ENCODE measurements at places on chromosomes 5 and 9.

DNA sequence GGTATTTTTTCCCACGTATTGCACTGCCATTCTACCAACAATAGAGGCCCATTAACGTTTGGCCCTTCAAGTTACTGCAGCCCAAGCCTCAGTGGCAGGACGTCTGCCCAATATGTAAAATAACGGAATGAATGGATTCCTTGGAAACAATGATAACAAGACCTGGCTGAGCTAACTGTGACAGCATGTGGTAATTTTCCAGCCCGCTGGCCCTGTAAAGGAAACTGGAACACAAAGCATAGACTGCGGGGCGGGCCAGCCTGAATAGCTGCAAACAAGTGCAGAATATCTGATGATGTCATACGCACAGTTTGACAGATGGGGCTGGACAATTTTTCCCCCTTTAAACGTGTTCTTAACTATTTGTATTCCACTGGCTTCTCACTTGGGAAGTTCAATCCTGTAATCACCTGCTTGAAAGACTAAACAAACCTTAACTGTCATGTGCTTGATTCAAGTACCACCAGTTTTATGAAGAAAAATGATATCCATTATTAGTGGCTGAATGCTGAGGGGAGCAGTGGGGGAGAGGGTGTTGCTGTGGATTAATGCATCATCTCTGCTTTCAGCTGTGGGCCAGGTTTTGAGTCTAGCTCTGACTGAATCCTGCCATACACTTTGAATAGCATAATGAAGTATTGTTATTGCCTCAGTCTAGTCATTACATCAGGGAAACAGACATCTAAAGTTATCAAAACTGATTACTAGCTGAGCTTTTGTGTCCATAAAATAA is 323.9 kb downstream of the TMEM161B start:
- no peak overlapping the region for H3K4me3 ChIP-seq
- DNase-seq = no peak
- no peaks in the 10 kb centered on the region for H3K4me1 ChIP-seq

GRCh38 chr5:156819537-156819936 is 30.6 kb upstream of the PPP1R2B start:
- H3K27me3 ChIP-seq = no peaks in the 10 kb centered on the region
- no peak overlapping the region for H3K4me3 ChIP-seq
- H3K36me3 ChIP-seq = no peaks in the 10 kb centered on the region
- no peak overlapping the region for H3K27ac ChIP-seq
- H3K4me1 ChIP-seq = no peaks in the 10 kb centered on the region
- DNase-seq = no peak

GRCh38 chr5:6305853-6306252 is 72.5 kb downstream of the MED10 start:
- DNase-seq = no peak
- no peaks in the 10 kb centered on the region for H3K4me1 ChIP-seq
- peaks cover 17% of the 10 kb centered on the region for H3K27me3 ChIP-seq
- H3K4me3 ChIP-seq = no peak overlapping the region
- H3K27ac ChIP-seq = no peak overlapping the region

- no peak for DNase-seq
- peaks cover 25% of the 10 kb centered on the region for H3K4me1 ChIP-seq
- no peaks in the 10 kb centered on the region for H3K27me3 ChIP-seq
- H3K36me3 ChIP-seq = peaks cover 20% of the 10 kb centered on the region
- peak overlapping the region; percentile 65 for H3K27ac ChIP-seq
These were observed 130.3 kb downstream of the RGS3 start for GRCh38 chr9:113593682-113594281.

- DNase-seq = no peak
- H3K27ac ChIP-seq = no peak overlapping the region
- peak overlapping the region; percentile 42 for H3K4me3 ChIP-seq
- peaks cover 97% of the 10 kb centered on the region for H3K27me3 ChIP-seq
- peaks cover 18% of the 10 kb centered on the region for H3K4me1 ChIP-seq
These were observed 5.3 kb upstream of the OTP start for GRCh38 chr5:77643654-77644370.

- no peaks in the 10 kb centered on the region for H3K27me3 ChIP-seq
- no peak overlapping the region for H3K4me3 ChIP-seq
- no peaks in the 10 kb centered on the region for H3K4me1 ChIP-seq
- H3K36me3 ChIP-seq = no peaks in the 10 kb centered on the region
- DNase-seq = no peak
These were observed 63.6 kb upstream of the BOD1 start for GRCh38 chr5:173679909-173680630.

GRCh38 chr9:35727676-35728040 is 4.3 kb downstream of the TLN1 start:
- H3K4me3 ChIP-seq = no peak overlapping the region
- peaks cover 12% of the 10 kb centered on the region for H3K4me1 ChIP-seq
- H3K27ac ChIP-seq = no peak overlapping the region

DNA sequence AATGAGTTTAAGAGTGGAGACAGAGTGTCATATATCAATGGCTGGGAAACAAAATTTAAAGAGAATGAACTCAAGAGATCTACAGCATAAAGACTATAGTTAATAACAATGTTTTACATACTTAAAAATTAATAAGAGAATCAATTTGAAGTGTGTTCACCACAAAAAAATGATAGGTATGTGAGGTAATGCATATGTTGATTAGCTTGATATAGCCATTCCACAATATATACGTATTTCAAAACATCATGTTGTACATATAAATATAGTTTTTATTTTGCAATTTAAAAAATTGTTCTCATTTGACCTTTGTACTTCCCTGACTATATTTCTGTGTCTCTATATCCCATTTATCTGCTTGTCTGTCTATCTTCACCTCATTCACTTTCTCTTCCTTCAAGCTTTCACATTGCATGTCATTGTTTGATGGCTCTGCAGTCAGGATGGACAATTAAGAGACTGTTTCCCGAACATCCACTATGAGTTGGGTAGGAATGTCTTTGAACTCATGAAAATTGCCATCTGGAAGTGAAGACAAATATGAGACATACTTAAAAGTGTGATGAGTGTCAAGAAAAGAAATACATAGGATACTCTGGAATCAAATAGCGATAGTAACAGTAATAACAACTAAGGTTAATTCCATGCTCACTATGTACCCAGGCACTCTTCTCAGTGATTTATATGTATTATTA is 359.9 kb upstream of the ACTBL2 start:
- no peak for DNase-seq
- H3K4me3 ChIP-seq = no peak overlapping the region
- no peaks in the 10 kb centered on the region for H3K4me1 ChIP-seq

- H3K4me3 ChIP-seq = no peak overlapping the region
- peaks cover 4% of the 10 kb centered on the region for H3K27me3 ChIP-seq
- H3K4me1 ChIP-seq = no peaks in the 10 kb centered on the region
These were observed 6.7 kb upstream of the C5orf63 start for GRCh38 chr5:127079994-127080491.

- DNase-seq = no peak
- H3K4me1 ChIP-seq = no peaks in the 10 kb centered on the region
- H3K4me3 ChIP-seq = no peak overlapping the region
- H3K36me3 ChIP-seq = no peaks in the 10 kb centered on the region
- H3K27me3 ChIP-seq = no peaks in the 10 kb centered on the region
- no peak overlapping the region for H3K27ac ChIP-seq
These were observed 33.1 kb downstream of the ALDH7A1 start for GRCh38 chr5:126561908-126562307.

GRCh38 chr9:102594241-102594640 is 400.9 kb upstream of the CYLC2 start:
- DNase-seq = no peak
- H3K36me3 ChIP-seq = no peaks in the 10 kb centered on the region
- H3K4me1 ChIP-seq = no peaks in the 10 kb centered on the region
- H3K27me3 ChIP-seq = no peaks in the 10 kb centered on the region
- H3K4me3 ChIP-seq = no peak overlapping the region

- DNase-seq = no peak
- no peak overlapping the region for H3K4me3 ChIP-seq
- H3K4me1 ChIP-seq = peaks cover 45% of the 10 kb centered on the region
- H3K27me3 ChIP-seq = no peaks in the 10 kb centered on the region
- H3K27ac ChIP-seq = peak overlapping the region; percentile 63
- peaks cover 43% of the 10 kb centered on the region for H3K36me3 ChIP-seq
These were observed 16.3 kb downstream of the CLTA start for GRCh38 chr9:36207016-36207415.

GRCh38 chr5:141780952-141781781 is 97.0 kb downstream of the PCDH1 start:
- no peak for DNase-seq
- H3K27ac ChIP-seq = no peak overlapping the region
- peaks cover 3% of the 10 kb centered on the region for H3K27me3 ChIP-seq
- H3K4me3 ChIP-seq = no peak overlapping the region
- H3K36me3 ChIP-seq = no peaks in the 10 kb centered on the region
- H3K4me1 ChIP-seq = peaks cover 7% of the 10 kb centered on the region

DNA sequence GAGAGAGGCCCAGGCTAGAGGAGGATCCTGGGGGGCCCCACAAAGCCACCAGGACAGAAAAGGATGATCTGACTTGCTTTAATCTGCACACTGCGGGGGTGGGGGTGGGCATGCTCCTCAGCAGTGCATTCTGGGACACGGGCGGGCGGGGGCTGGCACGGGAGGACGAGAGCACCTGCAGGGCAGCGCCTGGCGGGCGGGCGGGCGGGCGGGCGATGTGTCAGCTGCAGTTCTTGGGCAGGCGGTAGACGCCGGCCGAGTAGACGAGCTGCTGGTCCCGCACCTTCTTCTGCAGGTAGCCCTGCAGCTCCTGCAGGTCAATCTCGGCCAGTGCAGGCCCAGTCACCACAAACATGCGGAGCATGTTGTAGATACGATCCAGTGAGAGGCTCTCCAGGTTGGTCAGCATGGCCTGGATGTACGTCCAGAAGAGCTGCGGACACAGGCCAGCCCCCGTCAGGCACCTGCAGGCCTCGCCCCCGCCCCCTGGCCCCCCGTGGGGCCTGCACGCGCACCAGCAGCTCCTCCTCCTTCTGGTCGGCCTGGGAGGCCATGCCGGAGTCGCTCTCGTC is 3.0 kb upstream of the TMEM210 start:
- DNase-seq = no peak
- H3K36me3 ChIP-seq = no peaks in the 10 kb centered on the region
- H3K4me3 ChIP-seq = no peak overlapping the region
- H3K27ac ChIP-seq = no peak overlapping the region

DNA sequence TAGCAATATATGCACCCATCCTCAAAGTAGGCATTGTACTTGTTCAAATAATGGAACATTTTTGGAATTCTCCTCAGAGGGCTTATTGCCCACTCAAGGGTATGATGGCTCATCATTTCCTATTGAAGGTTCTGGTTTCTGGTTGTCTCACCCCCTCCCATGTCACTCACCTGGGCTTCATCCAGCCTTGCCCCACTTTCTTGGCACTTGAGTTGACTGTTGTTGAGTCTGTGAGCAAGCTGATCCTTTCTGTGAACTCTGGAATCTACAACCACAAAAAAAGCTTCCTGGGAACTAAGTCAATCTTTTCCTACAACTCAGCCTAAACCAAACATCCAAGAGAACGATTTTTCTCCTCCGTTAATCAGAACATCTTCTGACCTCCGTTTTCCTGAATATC is 73.9 kb upstream of the ANKH start:
- no peak overlapping the region for H3K27ac ChIP-seq
- no peak overlapping the region for H3K4me3 ChIP-seq
- H3K36me3 ChIP-seq = no peaks in the 10 kb centered on the region
- peaks cover 9% of the 10 kb centered on the region for H3K4me1 ChIP-seq
- peaks cover 12% of the 10 kb centered on the region for H3K27me3 ChIP-seq

DNA sequence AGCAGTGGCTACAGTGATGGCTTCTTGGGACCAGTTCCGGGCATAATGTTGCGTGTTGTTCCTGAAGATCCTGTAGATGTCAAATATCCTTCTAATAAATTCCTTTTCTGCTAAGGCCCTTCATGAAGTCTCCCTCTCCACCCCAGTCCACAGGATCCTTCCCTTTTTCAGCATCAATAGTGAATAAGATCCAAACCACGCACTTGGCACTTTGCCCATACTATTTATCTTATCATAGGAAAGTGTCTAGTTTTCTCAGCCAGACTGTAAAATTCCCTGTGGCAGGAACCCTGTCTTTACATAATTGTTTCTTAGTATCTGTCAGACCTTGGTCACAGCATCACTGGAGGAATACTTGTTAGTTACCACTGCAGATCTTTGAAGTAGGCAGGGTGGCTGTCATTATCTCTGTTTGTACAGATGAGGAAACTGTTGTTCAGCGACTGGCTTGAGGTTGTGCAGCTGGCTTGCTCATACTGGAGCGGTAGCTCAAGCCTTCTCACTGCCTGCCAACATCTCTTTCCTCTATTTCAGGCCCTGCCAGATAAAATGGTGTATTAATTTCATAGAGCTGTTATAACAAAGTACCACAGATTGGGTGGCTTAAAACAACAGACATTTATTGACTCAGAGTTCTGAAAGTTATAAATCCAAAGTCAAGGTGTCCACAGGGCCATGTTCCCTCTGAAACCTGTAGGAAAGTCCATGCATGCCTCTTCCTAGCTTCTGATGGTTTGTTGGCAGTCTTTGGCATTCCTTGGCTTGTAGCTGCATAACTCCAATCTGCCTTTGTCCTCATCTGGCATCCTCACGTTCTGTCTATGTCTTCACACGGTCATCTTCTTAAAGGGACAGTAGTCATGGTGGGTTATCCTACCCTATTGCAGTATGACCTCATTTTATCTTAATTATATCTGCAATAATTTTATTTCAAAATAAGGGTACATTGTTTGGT is 33.5 kb upstream of the APC start:
- no peak for DNase-seq
- peaks cover 6% of the 10 kb centered on the region for H3K27me3 ChIP-seq
- H3K27ac ChIP-seq = no peak overlapping the region
- H3K4me1 ChIP-seq = peaks cover 21% of the 10 kb centered on the region
- H3K4me3 ChIP-seq = no peak overlapping the region

DNA sequence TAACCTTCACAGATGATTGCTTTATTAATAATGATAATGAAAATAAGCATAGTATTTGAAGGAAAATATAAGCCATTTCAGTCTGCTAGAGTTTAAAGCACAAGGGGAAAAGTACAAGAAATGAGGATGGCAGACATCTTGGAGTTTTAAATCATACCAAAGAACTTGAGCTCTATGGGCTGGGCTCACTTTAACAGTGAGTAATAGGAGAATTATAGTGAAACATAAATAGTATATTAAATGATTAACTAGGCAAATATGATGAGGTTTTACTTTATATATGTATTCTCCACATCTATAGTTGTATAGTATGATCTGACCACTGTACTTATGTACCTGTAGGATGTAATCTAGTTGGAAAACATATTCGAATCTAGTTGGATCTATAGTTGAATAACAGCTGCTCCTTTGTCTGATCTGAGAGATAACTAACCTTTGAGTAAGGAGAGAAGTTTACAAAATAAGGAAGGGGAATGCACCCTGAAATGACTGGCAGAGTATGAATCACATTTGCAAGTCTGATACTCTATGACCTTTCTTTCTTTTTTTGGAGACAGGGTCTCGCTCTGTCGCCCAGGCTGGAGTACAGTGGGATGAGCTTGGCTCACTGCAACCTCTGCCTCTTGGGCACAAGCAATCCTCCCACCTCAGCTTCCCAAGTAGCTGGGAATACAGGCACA is 17.6 kb downstream of the MEGF9 start:
- H3K27me3 ChIP-seq = no peaks in the 10 kb centered on the region
- no peak for DNase-seq
- H3K4me3 ChIP-seq = no peak overlapping the region
- peaks cover 7% of the 10 kb centered on the region for H3K36me3 ChIP-seq

GRCh38 chr5:88555674-88556073 is 287.0 kb upstream of the TMEM161B start:
- H3K4me3 ChIP-seq = no peak overlapping the region
- H3K27me3 ChIP-seq = peaks cover 6% of the 10 kb centered on the region
- no peak overlapping the region for H3K27ac ChIP-seq
- H3K4me1 ChIP-seq = peaks cover 4% of the 10 kb centered on the region
- H3K36me3 ChIP-seq = no peaks in the 10 kb centered on the region
- DNase-seq = peak; percentile 10

Measured in activated naive CD8-positive, alpha-beta T cell treated with anti-CD3 and anti-CD28 coated beads for 36 hours (primary cell).